Motor neuron (in vitro differentiated cells): ENCODE measurements at places on chromosomes 2 and 18. TPM values are rescaled to one million over a fixed set of nuclear protein-coding genes. Genes with fewer than 3 reads are reported as not detected.

Gene LDAH
- 27.1 and 29.2 TPM in 2 replicates for total RNA-seq

Gene ANKRD29
- total RNA-seq, result 2.2 and 4.0 TPM in 2 replicates

Gene GPR35
- total RNA-seq, result 0.15 and 0.16 TPM in 2 replicates

Gene FAM117B
- total RNA-seq, result 8.2 and 8.8 TPM in 2 replicates

Gene REG3A
- total RNA-seq, result not detected in 2 replicates

DNA sequence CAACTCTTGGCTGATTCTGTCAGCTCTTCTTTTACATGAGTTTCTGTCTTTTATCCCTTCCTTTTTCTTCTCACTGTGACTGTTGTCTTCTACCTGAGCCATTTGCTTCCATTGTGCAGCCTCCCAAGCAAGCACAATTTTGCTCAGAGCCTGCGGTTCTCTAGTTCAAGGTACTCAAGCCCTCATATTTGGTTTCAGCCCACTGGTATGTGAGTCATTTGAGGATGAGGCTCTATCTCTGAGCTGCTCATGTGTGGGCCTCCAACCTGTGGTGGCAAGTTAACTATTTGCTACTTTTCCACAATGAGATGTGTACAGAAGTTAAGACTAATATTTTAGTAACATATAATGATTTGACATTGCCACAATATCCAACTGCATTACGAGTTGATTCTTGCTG lies 183.0 kb downstream of the PHLPP1 start:
- no peak for ATAC-seq

Gene DAPL1
- total RNA-seq, result not detected in 2 replicates

GRCh38 chr2:18110222-18110621 lies 231.8 kb downstream of the KCNS3 start:
- no peak for ATAC-seq

GRCh38 chr2:170206246-170206645 lies 28.3 kb downstream of the MYO3B start:
- no peak for ATAC-seq

DNA sequence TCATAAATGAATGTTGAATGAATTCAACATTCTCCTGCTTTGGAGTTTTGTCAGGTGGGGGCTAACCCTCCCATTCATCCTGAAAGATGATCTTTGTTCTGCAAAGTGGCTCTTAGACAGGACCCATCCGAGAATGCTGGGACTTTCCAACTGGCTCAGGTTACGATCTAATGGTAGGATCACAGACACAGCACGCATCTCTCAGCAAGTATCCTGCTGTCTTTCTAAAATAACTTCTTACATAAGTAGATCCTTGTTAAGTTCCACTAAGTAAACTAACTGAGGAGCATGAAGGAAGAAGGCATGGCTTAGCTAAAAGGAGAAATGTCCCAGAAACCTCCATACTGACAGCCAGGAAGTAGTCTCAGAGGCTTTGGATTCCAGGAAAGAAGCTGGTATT lies 23.7 kb downstream of the CYP27A1 start:
- no peak for ATAC-seq

Gene ABCG8
- 0.16 and 0.20 TPM in 2 replicates for total RNA-seq

DNA sequence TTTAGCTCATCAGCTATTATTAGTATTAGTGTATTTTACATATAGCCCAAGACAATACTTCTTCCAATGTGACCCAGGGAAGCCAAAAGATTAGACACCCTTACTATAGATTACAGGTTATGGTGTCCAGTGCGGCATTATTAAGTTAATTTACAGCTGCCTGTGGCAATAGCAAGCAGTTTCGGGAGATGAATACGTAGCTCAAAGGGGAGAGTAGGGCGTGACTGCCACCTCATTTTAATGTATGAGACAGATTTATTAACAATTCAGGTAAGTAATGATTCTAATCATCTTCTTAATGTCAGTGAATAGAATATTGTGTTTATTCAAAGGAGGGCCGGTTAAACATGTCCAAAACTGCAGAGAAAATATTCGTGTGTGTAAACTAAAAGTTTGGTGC lies 6.8 kb upstream of the DSG3 start:
- no peak for ATAC-seq

- no peak for ATAC-seq
Measured at GRCh38 chr2:29218071-29218470, 102.9 kb downstream of the CLIP4 start.

Gene SERPINB11
- 1.0 TPM in 1 of 2 replicates, not detected in the other for total RNA-seq

Gene FAP
- total RNA-seq, result 0.90 and 1.6 TPM in 2 replicates

Gene LIMS2
- 0.22 and 0.69 TPM in 2 replicates for total RNA-seq

DNA sequence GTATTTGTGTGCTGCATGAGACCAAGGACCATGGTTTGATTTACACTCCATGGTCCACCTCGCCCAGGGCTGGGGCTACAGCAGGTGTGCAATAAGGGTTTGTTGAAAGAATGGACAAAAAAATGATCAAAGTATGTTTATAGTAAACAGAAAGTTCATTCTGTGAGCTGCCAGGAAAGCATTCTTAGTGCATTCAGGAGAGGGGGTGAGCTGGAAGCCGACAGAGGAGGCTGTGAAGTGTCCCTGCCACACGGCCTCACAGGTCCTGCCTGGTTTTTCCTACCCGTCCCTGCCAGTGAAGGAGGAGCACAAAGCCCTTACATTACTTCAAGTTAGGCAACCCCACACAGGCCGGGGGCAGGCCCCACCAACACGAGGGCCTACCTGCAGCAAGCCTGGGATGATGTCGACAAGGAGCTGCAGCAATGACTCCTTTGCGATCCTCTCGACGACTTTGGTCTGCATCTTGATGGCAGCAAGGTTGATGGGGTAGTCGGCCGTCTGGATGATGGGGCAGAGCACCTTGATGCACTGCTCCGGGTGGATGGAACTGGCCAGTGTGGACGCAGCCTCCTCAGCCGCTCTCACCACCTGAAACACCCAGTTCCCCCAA lies 63.2 kb upstream of the TFCP2L1 start:
- ATAC-seq, result no peak

GRCh38 chr18:51617572-51618260 lies 420.2 kb upstream of the MEX3C start:
- ATAC-seq, result no peak

DNA sequence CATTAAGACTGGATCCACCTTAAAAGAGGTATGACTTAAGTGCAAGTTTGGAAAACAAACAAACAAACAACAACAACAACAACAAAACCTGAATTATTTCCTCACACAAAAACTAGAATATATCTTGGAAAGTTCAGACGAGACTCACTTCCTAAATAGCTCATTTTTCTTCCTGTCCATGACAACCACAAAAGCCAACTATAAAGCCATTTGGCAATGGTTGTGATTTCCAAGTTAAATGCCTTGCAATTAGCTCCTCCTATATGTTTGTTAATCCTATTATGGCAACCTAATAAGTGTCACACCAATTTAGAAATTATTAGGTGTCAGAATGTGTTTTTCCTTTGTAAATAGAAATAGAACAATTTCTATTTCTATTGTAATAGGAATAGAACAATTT lies 91.6 kb upstream of the ARL5A start:
- ATAC-seq, result no peak

Gene PLB1
- total RNA-seq, result 1.3 and 1.8 TPM in 2 replicates

Gene FAM110C
- total RNA-seq, result 0.11 and 0.19 TPM in 2 replicates

- no peak for ATAC-seq
Measured at GRCh38 chr18:74497324-74497676, 1.1 kb downstream of the CNDP2 start.

Gene CRACDL
- 0.29 and 1.00 TPM in 2 replicates for total RNA-seq

DNA sequence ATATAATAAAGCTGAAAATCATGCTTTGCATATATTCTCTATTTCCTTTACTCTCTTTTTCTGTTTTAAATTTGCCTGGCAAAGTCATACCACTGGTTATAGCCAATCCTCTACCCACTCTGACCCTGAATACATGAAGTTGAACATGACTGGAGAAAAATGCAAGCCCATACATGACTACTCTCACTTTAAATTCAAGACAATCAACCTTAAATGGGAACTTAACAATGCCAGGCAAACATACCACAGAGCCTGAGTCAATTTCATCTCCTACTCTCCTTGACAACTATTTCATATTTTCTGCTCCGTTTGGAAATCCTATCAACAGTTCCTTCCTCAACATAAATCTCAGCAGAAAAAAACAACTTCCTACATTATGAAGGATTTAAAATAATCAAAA lies 22.6 kb downstream of the RAD51AP2 start:
- no peak for ATAC-seq

GRCh38 chr2:161159456-161160225 lies 587 bp upstream of the TANK start:
- no peak for ATAC-seq

GRCh38 chr2:129879614-129880180 lies 99.8 kb upstream of the RAB6C start:
- no peak for ATAC-seq

Gene TTR
- total RNA-seq, result 0.94 and 4.2 TPM in 2 replicates

Gene TMEM182
- 5.9 and 6.2 TPM in 2 replicates for total RNA-seq

Gene CROCC2
- 0.29 and 0.97 TPM in 2 replicates for total RNA-seq

GRCh38 chr2:181471226-181471625 lies 14.0 kb downstream of the ITGA4 start:
- ATAC-seq, result no peak

Gene COL5A2
- total RNA-seq, result 362 and 396 TPM in 2 replicates

- no peak for ATAC-seq
Measured at GRCh38 chr2:236193026-236193425, 24.8 kb upstream of the GBX2 start.

DNA sequence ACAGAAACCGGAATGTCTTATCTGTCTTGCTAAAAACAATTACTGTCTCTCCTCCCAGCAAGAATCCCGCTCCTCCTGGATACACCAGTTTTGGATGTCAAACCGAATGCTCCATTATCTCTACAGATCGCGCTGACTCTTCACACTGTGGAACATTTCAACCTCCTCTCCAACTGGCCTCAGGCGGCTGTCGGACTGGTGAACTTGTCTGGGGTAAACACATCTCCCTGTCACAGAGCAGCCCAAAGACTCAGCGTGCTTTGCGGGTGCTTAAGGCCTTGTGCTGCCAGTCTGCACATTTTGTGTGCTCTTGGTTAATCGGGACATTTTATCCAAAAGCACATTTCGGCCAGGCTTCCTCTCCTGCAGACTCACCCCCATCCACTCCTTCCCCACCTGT lies 173.1 kb downstream of the ICOS start:
- no peak for ATAC-seq

Gene SCG2
- total RNA-seq, result 42.2 and 43.7 TPM in 2 replicates

Gene CPO
- not detected in 2 replicates for total RNA-seq

Gene FAM124B
- total RNA-seq, result not detected in 2 replicates

GRCh38 chr2:199228887-199229819 lies 228.6 kb downstream of the SATB2 start:
- peak; percentile 100 for ATAC-seq

- no peak for ATAC-seq
Measured at GRCh38 chr2:235661952-235662351, 168.1 kb downstream of the AGAP1 start.

Gene PSMA8
- total RNA-seq, result not detected in 2 replicates

Gene IL36RN
- total RNA-seq, result not detected in 2 replicates

Gene SP9
- not detected in 2 replicates for total RNA-seq

Gene REG1B
- 1.8 TPM in 1 of 2 replicates, not detected in the other for total RNA-seq
